ENCODE measurements at places on chromosomes 3 and 15. TPM values are rescaled to one million over a fixed set of nuclear protein-coding genes. Genes with fewer than 3 reads are reported as not detected.

Gene ACP3
- 2.0 TPM for total RNA-seq

Gene ACKR2
- 0.89 TPM for total RNA-seq

Gene SMCO1
- total RNA-seq, result 78.6 TPM

Gene RBP2
- not detected for total RNA-seq

Gene FAM107A
- 82.9 TPM for total RNA-seq

Gene MKRN2OS
- not detected for total RNA-seq

Gene TF
- total RNA-seq, result 15.7 TPM

Gene SNTN
- total RNA-seq, result not detected

Gene PLSCR5
- total RNA-seq, result not detected

Measured in Right ventricle myocardium inferior (tissue), 1 donor.